Vagina (tissue), 2 donors: ENCODE measurements at places on chromosomes 4 and X.

DNA sequence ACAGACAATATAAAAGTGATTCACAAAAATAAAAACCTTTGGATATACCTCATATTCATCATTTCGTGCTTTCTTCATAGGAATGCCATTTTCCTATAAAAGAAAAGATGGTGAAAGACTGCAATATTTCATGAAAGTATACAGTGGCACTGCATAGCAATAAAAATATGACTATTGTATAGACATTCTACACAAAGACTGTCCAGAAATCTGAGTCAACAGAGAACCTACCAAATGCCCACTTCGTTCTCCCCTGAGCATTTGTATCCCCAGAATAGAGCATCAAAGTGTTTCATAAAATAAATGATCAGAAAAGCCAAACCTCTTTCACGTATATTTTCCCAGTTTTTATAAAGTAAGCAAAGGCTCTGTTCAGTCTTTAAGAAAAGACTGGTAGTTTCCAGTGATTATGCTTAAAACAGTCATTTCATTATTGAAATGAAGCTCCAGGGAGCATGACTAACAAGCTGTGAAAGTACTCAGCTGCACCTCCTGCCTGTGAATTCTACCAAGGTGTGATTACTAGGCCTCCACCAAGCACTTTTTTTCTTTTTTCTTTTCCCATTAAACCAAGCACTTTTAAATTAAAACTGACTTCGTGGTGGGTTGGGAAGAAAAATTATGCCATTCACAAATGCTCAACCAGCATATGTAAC is 20.2 kb downstream of the PPA2 start:
- DNase-seq = no peak

GRCh38 chr4:89316931-89317366 is 9.3 kb upstream of the GPRIN3 start:
- DNase-seq = no peak

DNA sequence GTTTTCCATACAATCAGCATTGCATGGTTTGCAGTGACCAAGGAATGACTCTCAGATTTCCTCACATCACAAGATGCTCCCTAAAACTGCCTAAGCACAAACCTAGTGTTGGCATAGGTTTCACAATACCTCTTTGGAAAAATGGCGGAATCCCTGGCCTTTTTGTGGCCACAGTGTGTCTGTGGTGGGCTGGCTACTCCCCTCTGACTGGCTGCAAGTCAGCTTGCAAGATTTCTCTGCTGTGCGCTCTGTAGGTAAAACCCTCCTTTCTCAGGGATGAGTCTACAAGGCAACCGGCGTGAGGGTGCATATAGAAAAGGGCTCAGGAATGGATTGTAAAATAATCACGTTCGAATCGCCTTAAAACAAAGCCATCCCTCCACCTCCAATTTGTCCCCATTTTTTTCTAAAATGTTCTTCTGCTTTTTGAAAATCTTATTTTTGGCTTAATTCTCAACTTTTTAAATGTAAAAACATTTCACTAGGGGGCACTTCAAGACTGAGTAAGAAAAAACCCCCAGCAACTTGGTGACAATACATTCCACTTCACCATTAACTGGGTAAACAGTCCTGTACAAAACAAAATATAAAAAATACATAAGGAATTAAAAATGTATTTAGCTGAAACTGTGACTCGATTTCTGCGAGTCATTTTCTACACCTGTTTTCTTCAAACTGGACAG is 235.6 kb downstream of the STIM2 start:
- DNase-seq = no peak

GRCh38 chr4:34486461-34487363 is 1757.6 kb downstream of the ARAP2 start:
- DNase-seq = no peak

DNA sequence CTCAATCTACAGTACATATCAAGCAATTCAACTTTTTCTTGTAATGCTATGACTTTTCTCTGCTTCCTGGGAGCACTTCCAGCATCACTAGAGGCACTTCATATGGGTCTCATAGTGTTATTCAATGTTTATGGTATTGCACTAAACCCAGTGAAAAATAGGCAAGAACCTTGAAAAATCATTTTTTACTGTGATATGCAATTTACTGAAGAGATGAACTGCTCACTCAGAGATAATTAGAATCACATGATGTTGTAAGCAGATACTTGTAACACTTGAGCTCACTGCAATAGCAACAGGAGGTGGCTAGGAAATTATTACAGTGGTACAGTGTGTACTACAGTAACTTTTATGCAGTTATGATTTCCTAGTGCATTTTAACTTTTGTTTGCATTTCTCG is 93.3 kb downstream of the RASGEF1B start:
- no peak for DNase-seq

DNA sequence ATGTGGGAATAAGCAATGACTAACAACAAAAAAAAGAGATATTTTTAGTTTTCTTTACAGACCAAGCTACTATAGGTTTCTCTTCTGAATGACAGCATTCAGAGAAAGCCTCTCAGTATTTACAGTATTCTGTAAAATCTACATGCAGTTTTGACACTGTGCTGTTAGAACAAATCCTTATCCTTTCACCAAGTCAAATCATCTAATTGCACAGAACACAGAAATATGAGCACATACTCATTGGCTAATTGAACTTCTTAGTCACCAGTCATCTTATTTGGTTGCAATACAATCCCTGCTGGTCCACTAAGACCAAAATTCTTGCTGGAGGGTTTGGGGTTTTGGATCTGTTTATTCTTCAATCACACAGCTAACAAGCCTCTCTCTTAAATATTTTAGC is 5.7 kb downstream of the ACOT9 start:
- no peak for DNase-seq

DNA sequence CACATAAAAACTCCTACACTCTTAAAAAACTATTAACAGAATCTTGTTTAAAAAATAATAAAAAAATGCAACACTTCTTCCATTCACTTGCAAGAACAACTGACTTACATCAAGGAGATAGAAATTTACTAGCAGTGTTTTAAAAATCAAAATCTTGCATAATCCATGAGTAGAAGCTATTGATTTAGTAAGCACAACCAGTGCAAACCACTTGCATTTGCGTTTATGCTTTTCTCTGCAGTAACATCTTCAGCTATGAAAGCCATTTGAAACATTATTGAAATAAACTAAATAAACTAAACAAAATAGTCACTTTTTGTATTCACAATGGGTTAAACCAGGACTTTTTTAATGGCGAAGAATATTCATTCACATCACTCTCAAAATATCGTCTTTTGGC is 389.2 kb upstream of the EMCN start:
- DNase-seq = no peak

GRCh38 chrX:52271206-52271605 is 86.5 kb downstream of the MAGED4 start:
- no peak for DNase-seq

GRCh38 chrX:136588036-136588435 is 56.0 kb downstream of the VGLL1 start:
- DNase-seq = no peak

DNA sequence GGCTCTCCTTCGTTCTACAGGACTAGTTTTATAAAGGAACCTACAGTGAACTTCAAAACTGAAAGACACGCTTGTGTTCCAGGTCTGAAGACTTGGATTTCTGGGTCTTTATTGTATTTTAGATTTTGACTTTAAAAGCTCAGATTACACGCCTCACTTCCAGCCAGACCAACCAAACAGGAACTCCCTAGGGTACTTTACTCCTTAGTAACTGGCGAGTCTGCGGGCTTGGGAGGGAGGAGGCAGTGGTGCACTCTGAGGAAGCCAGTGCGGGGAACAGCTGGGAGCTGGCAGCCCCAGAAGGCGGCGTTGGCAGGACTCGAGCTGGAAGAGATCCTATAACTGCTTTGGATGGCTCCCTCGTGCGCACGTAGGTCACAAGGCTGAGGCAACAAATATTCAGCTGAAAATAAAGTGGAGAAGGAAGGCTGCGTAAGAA is 391 bp upstream of the PHKA1 start:
- no peak for DNase-seq

- DNase-seq = no peak
These were observed 51.5 kb upstream of the FAM241A start for GRCh38 chr4:112093636-112094202.

DNA sequence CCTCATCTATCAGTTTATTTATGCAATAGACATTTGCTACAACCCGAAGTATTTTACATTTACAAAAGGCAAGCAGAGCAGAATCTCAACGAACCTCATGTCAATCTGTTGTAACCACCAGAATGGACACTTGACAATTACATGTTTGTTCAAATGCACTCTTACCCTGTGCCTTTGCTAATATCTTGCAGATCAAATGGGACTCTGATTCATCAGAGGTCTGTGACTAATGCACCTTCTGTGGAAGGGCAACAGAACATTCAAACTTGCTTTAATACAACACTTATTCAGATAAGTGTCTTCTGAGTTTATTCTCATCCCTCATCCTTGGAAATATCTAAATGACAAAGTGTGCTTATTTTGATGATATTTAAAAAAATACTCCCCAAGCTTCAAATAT is 644.7 kb upstream of the PCDH10 start:
- no peak for DNase-seq

DNA sequence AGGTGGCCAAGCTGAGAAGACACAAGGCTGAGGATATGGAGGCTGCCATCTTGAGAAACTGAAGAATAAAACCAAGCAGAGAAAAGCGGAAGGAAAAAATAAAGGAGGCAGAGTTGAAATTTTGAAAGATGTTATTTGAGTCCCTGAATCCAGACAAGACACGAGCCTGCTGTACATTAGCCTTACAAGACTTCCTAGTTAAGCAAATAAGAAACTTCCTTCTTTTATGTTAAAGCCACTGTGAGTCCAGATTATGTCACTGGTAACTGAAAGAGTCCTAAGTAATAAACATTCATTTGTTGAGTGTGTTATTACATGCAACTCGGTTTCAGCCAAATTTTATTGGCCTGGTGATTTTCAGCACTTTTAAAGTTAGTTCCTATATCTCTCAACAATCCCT is 30.4 kb downstream of the DRD5 start:
- DNase-seq = no peak

DNA sequence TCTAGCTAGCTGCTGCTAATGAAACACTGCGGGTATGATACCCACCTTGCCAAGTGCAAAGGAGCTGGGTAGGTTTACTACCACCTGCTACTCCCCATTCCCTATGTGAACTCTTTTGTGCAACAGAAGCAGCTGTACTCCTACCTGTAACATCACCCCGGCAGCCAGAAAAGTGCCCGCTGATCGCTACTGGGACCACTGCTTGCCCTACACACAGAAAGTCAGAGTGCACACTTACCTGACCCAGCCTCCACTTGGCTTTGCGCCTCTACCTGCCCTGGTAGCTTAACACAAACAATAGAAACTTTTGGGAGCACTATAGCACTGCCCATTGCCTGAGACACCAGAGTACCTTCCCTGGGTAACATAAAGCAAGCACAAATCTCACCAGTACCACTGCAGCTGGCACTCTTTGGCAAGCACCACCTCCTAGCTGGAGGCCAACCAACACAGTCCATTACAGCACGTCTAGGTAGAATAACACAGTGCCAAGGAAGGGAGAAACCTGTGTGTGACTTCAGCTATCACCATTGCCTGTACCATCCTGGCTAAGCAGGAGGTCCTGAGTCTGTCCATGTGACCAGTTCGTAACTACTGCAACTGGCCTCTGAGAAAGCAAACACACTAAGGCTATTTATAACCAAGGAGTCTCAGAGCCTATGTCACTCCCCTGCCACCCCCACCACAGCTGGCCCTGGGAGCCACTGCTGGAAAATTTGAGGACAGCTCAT is 80.1 kb downstream of the CENPC start:
- no peak for DNase-seq

- no peak for DNase-seq
These were observed 97.7 kb downstream of the EFHC2 start for GRCh38 chrX:44245733-44246132.

DNA sequence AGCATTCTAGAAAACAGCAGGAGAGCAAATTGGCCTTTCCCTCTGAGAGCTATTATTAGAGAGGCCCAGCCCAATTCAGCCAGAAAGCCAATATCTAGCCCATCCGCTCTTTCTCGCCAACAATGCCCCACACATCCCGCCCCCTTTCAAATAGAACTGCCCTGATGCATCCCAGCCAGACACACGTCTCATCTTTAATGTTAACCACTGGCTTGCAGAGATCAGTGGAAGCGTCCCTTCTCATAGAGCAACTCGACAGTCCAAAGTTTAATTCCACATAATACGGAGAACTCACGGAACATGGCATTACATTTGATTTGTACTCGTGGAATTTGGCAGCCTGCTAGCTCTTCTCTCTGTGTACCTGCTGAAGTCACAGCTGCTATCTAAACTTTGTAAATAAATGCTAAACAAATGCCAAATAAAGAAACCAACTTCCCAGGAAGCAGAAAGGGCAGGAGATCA is 304.4 kb downstream of the DHX15 start:
- no peak for DNase-seq

- DNase-seq = no peak
These were observed 78.9 kb downstream of the CCDC160 start for GRCh38 chrX:134315866-134316265.

- no peak for DNase-seq
These were observed 51.3 kb upstream of the MAP3K15 start for GRCh38 chrX:19566359-19567222.

DNA sequence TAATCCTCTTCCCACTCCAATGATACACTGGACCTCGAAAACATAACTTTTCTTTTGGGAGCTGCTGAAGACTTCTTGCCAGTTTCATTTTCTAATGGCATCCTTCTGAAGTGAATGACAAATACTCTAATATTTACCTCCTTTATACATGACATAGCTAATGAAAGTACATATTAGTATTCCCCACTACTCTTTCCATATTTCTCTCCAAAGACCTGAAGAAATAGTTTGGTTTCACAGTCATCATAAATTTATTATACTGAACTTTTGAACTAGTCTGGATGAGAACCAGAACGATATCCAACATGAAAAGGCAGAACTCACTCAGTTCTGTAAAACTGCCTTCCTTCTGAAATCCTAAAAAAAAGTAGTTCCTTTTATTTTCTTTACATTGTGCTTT is 139.1 kb downstream of the GPC3 start:
- DNase-seq = no peak

DNA sequence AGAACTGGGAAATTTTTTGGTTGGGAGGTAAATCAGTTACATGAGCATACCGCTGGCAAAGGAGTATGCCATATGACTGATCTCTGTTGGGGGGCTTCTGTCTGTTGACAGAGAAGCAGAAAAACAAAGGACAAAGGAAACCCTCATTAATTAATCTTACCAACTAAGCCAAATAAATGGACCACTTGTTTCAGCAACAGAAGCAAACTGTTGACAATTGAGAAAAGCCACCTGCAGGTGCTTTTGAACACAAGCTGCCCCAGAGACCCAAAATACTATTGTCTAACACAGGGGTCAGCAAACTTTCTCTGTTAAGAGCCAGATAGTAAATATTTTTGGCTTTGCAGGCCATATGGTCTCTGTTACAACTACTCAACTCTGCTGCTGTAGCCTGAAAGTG is 7.0 kb upstream of the FRYL start:
- no peak for DNase-seq

- no peak for DNase-seq
These were observed 396.0 kb downstream of the PDGFC start for GRCh38 chr4:156575430-156576073.
